Jurkat, Clone E6-1 (cell line): ENCODE measurements at places on chromosomes 11 and 22.

GRCh38 chr11:57434640-57435546 is 8.0 kb upstream of the SLC43A3 start:
- no peak for DNase-seq

DNA sequence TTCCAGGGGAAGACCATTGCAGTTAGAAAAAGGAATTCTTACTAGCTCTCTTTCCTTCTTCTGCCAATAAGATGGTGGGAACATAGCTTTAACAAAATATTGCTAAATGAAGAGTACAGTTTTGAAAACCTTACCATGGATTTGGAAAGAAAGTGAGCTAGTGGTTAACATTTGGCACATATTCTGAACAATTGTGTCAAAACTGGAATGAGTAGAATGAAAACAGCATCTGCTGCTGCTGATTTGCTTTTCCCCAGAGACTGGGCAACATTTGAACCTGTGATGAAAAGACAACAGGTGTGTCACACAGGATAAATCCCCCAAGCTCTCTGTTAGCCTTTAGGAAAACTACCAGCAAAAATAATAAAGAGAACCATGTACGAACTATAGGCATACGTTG is 761.4 kb downstream of the KCNA4 start:
- DNase-seq, result no peak

DNA sequence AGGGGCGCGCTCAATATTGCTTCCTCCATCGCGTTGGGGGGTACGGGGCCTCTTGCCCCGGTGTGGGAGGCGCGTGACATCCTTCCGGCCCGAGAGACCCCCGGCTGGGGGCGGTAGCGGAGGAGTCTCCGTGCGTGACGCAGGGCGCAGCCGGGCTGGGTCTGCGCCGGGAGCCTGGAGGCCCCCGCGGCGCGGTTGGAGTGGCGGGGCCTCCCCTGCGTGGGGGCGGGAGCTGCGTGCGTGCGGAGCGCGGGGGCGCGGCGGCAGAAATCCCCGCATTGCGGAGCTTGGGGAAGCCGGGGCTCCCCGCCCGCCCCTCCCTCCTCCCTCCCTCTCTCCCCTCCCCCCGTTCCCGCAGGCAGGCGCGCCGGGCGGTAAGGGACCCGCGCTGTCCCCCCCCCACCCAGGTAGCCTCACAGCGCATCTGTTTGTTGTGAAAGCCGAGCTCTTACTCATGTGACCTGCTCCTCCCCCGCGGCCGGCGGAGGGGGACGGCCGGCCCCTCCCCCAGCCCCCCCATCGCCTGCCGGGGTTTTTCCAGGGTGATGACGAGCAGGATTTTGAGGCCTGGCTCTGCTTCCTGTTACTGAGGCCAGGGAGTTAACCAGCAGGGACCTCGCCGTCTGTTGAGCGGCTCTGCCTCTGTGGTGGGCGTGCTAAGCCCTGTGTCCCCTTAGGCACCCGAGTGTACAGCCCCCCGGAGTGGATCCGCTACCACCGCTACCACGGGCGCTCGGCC is 1.6 kb downstream of the PIM3 start:
- DNase-seq, result no peak

- DNase-seq, result no peak
Observed at GRCh38 chr11:100640071-100640470, 47.0 kb upstream of the ARHGAP42 start.

DNA sequence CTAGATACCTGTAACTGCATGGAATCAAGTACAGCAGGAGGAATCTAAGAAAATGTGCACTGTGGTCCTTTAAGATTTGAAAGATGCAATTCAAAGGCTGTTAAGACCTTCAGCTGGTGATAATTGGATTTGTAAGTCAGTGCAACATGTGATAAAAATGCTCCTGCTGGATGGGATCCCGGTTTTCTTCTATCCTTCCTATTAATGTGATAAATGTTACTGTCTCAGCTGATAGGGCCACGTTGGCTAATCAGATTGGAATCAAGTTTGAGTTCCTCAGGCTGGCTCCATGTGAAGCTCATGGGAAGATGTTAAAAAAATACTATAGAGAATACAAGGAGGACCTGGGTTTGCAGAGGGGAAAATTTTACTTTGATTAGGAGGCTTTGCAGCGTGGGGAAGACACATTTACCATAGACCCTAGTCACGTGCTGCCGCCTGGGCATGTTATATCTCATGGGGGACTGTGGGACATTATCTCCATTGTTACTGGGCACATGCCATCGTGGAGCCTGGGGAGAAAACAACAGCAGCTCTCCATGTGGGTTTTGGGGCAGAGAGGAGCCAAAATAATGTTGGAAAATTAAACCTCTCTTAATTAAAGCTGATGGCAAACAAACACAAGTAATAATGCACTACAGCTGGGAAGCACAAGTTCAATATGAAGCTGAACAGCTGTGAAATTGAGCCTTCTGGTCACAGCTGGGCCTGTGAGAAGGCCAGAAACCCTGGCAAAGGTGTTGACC is 652.5 kb downstream of the NTM start:
- no peak for DNase-seq

DNA sequence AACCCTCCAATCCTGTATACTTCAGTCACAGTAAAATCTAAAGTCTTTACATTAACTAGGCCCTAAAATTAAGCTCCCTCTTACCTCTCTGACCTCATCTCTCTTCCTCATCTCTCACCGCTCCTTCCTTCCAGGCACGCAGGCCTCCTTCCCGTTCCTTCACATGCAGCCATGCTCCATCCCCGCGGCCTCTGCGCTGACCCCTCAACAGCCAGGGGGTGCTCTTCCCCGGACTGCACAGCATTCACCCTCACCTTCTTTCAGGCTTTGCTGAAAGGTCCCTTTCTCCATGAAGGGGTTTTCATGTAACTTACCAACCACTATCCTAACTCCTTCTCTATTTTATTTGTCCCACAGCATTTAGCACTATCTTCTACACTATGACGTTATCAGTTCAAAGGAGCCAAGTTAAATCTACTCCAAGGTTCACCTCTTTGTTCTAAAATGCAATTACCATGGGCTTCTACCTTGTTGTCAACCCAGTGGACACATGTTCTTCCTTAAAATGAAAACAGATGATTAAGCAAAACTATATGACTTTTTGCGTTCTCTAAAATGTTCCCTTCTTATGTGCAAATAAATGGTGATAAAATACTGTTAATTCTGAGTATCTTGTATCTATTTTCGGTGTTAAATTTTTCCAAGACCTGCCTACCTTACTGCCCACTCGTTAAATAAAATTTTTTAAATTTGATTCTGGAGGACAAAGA is 57.8 kb upstream of the APOA1 start:
- DNase-seq, result no peak
